Suprapubic skin (tissue), 4 donors: ENCODE measurements at places on chromosomes 1 and 21.
A peak's percentile ranks its signal among the peaks of the same experiment; 100 is the strongest.

DNA sequence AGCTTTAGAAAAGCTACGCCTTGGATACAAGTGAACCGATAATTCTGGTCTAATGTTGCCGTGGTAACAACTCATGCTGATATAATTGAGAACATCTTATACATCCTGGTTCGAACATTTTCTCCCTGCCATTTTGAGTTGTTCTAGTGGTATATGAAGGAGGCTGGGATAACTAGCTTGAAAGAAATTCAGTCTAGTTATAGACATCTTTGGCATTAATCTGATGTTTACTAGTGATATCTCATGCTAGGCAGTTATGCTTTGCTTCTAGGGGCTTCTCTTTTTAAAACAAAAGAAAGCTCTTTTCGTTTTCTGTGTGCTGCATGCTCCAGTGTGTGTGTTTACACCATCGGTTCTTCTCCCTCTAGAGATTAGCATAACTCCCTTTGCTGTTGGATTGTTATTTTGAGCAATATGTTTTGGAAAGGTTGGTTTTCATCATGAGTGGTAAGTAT is 20.5 kb downstream of the PRKACB start:
- H3K4me1 ChIP-seq, result no peaks in the 10 kb centered on the region
- H3K36me3 ChIP-seq, result no peaks in the 10 kb centered on the region
- H3K4me3 ChIP-seq, result peak overlapping the region; percentile 14
- no peak overlapping the region for H3K27ac ChIP-seq

DNA sequence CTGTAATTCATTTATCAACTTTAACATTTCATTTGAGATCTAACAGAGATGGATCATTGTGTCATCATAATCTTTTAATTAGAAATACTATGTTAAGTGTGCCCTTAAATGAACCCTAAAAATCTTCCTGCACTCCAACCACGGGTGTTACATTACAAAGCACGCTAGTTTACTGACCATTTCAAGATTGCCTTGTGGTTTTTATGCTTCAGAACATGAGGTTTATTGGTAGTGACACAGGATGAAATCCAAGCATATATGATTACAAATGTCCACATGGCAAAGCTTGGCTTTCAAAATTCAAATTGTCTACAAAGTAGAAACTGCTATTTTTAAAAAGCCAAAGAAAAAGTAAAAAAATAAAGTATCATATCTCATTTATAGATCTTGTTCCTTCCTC is 190.4 kb upstream of the USP25 start:
- no peaks in the 10 kb centered on the region for H3K27me3 ChIP-seq
- no peak overlapping the region for H3K4me3 ChIP-seq

- H3K27ac ChIP-seq, result no peak overlapping the region
- no peaks in the 10 kb centered on the region for H3K36me3 ChIP-seq
- H3K4me1 ChIP-seq, result no peaks in the 10 kb centered on the region
- DNase-seq, result no peak
Observed at GRCh38 chr1:112105557-112105956, 116.1 kb upstream of the KCND3 start.

- DNase-seq, result no peak
- H3K27me3 ChIP-seq, result no peaks in the 10 kb centered on the region
- no peaks in the 10 kb centered on the region for H3K36me3 ChIP-seq
- peaks cover 2% of the 10 kb centered on the region for H3K4me1 ChIP-seq
- no peak overlapping the region for H3K27ac ChIP-seq
Observed at GRCh38 chr1:164961715-164962114, 394.8 kb downstream of the LMX1A start.

GRCh38 chr21:39553331-39553730 is 59.4 kb upstream of the B3GALT5 start:
- H3K4me1 ChIP-seq, result no peaks in the 10 kb centered on the region
- H3K27me3 ChIP-seq, result no peaks in the 10 kb centered on the region
- no peak for DNase-seq
- no peak overlapping the region for H3K4me3 ChIP-seq
- no peak overlapping the region for H3K27ac ChIP-seq

DNA sequence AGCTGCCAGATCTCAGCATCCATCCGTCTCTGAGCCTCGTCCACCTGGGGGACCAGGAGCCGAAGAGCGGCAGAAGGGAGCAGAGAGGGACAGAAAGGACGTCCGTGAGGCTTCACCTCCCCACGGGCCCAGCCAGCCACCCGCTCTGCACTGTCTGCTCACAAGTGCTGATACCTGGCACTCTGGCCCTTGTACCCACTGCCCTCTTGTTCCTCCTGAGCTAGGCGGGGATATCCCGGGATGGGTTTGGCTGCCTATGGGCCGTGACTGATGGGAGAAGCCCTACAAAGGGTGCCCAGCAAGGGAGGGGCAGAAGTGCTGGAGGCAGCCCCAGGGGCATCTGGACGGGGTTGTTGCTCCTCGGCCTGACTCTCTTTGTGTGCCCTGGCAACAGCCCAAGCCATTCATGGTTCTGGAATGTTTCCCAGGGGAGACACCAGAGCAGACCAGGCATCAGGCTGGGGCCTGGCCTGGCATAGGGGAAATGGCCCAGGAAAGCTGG is 57.6 kb downstream of the LDLRAD2 start:
- H3K4me1 ChIP-seq, result peaks cover 18% of the 10 kb centered on the region
- DNase-seq, result peak; percentile 88
- peaks cover 77% of the 10 kb centered on the region for H3K36me3 ChIP-seq
- H3K27me3 ChIP-seq, result no peaks in the 10 kb centered on the region
- no peak overlapping the region for H3K4me3 ChIP-seq

GRCh38 chr1:41404308-41404761 is 43.1 kb downstream of the FOXO6 start:
- no peak for DNase-seq
- no peaks in the 10 kb centered on the region for H3K36me3 ChIP-seq
- H3K4me3 ChIP-seq, result no peak overlapping the region
- no peak overlapping the region for H3K27ac ChIP-seq
- peaks cover 4% of the 10 kb centered on the region for H3K27me3 ChIP-seq

GRCh38 chr21:29104239-29104708 is 26.2 kb upstream of the MAP3K7CL start:
- H3K27ac ChIP-seq, result no peak overlapping the region
- H3K4me3 ChIP-seq, result no peak overlapping the region
- no peak for DNase-seq
- H3K27me3 ChIP-seq, result no peaks in the 10 kb centered on the region
- no peaks in the 10 kb centered on the region for H3K4me1 ChIP-seq
- H3K36me3 ChIP-seq, result no peaks in the 10 kb centered on the region

- H3K36me3 ChIP-seq, result no peaks in the 10 kb centered on the region
- no peak overlapping the region for H3K27ac ChIP-seq
Observed at GRCh38 chr1:182111496-182111895, 50.0 kb upstream of the ZNF648 start.

GRCh38 chr21:41861987-41862386 is 17.2 kb downstream of the PRDM15 start:
- no peak for DNase-seq
- H3K27ac ChIP-seq, result no peak overlapping the region
- H3K27me3 ChIP-seq, result no peaks in the 10 kb centered on the region

GRCh38 chr1:222454782-222455181 is 93.1 kb downstream of the HHIPL2 start:
- H3K27me3 ChIP-seq, result no peaks in the 10 kb centered on the region
- peak overlapping the region; percentile 62 for H3K27ac ChIP-seq
- H3K4me3 ChIP-seq, result peak overlapping the region; percentile 10

- H3K4me1 ChIP-seq, result peaks cover 55% of the 10 kb centered on the region
- H3K4me3 ChIP-seq, result no peak overlapping the region
- H3K27me3 ChIP-seq, result no peaks in the 10 kb centered on the region
- DNase-seq, result no peak
- peaks cover 7% of the 10 kb centered on the region for H3K36me3 ChIP-seq
- no peak overlapping the region for H3K27ac ChIP-seq
Observed at GRCh38 chr1:203302456-203302855, 2.9 kb upstream of the BTG2 start.

DNA sequence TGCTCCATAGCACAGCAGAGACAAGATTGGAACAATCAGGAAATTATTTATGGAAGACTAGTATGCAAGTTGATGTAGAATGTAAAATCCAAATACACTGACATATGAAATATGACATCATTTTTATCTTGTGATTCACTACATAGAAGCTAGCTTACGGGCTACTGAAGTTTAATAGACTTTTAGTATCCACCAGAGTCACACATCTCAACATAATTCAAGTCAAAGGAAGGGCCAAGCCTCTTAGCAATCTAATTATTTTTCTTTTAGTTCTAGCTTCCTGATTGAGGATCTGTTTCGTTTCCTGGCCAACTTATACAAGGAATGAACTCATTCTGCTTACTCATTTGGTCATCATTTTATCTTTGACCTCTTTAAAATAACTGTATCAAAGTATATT is 234.4 kb upstream of the CHRM3 start:
- no peaks in the 10 kb centered on the region for H3K27me3 ChIP-seq
- no peak overlapping the region for H3K4me3 ChIP-seq
- H3K36me3 ChIP-seq, result no peaks in the 10 kb centered on the region
- DNase-seq, result no peak

DNA sequence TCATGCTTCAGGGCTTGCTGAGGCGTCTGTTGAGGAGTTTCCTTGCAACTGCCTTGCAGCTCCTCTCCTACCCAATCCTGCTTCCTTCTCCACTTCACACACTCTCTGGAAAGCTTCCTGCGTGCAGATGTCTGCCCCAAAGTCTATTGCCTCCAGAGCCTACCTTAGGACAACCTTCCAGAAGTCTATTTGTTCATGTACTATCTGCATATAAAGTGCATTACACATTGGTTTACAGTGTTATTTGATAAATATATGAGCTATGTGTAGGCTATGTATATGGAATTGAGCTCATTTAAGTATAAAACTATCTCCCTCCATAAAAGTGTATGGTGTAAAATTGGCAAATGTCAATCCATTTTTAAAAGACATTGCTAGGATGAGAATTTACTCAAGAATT is 9.8 kb downstream of the PTGFR start:
- no peaks in the 10 kb centered on the region for H3K4me1 ChIP-seq
- no peak overlapping the region for H3K27ac ChIP-seq
- no peaks in the 10 kb centered on the region for H3K27me3 ChIP-seq
- H3K36me3 ChIP-seq, result no peaks in the 10 kb centered on the region
- H3K4me3 ChIP-seq, result no peak overlapping the region

DNA sequence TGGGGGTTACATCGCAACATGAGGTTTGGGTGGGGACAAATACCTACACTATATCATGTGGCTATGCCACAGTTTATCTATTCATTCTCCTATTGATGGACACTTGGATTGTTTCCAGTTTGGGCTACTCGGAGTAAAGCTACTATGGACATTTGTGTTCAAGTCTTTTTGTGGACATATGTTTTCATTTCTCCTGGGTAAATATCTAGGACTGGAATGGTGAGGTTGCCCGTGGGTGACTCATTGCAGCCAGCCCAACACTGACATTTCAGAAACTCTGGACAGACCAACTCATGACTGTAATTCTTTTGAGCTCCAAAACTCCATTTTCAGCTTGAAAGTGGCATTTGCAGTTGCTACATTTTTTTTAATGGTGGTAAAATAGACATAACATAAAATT is 82.7 kb downstream of the KAZN start:
- no peak overlapping the region for H3K27ac ChIP-seq
- H3K36me3 ChIP-seq, result no peaks in the 10 kb centered on the region
- no peaks in the 10 kb centered on the region for H3K27me3 ChIP-seq

- no peak overlapping the region for H3K4me3 ChIP-seq
- no peak for DNase-seq
- no peaks in the 10 kb centered on the region for H3K4me1 ChIP-seq
- no peak overlapping the region for H3K27ac ChIP-seq
- no peaks in the 10 kb centered on the region for H3K27me3 ChIP-seq
- H3K36me3 ChIP-seq, result peaks cover 79% of the 10 kb centered on the region
Observed at GRCh38 chr1:226980565-226981385, 40.7 kb downstream of the COQ8A start.

DNA sequence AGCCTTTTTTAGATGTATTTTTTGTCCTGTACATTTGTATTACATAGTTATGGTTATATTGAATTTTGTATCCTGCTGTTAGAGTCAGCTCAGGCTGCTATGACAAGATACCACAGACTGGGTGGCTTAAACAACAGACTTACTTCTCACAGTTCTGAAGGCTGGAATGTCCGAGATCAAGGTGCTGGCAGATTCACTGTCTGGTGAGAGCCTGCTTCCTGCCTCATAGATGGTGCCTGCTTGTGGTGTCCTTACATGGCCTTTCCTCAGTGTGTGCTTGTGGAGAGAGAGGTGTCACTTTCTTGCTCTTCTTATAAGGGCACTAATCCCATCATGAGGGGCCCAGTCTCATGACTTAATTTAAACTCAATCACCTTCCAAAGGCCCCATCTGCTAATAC is 23.1 kb upstream of the MYSM1 start:
- H3K27me3 ChIP-seq, result no peaks in the 10 kb centered on the region
- no peaks in the 10 kb centered on the region for H3K36me3 ChIP-seq
- no peak overlapping the region for H3K4me3 ChIP-seq
- H3K4me1 ChIP-seq, result peaks cover 23% of the 10 kb centered on the region
- DNase-seq, result no peak

- no peak for DNase-seq
- H3K27me3 ChIP-seq, result no peaks in the 10 kb centered on the region
- peaks cover 19% of the 10 kb centered on the region for H3K4me1 ChIP-seq
- no peak overlapping the region for H3K4me3 ChIP-seq
- no peaks in the 10 kb centered on the region for H3K36me3 ChIP-seq
Observed at GRCh38 chr21:17495680-17496079, 17.2 kb upstream of the CXADR start.

GRCh38 chr1:91499904-91500755 is 521 bp upstream of the CDC7 start:
- H3K27me3 ChIP-seq, result no peaks in the 10 kb centered on the region
- H3K4me1 ChIP-seq, result peaks cover 17% of the 10 kb centered on the region
- peak overlapping the region; percentile 68 for H3K27ac ChIP-seq
- H3K4me3 ChIP-seq, result peak overlapping the region; percentile 58
- no peak for DNase-seq

DNA sequence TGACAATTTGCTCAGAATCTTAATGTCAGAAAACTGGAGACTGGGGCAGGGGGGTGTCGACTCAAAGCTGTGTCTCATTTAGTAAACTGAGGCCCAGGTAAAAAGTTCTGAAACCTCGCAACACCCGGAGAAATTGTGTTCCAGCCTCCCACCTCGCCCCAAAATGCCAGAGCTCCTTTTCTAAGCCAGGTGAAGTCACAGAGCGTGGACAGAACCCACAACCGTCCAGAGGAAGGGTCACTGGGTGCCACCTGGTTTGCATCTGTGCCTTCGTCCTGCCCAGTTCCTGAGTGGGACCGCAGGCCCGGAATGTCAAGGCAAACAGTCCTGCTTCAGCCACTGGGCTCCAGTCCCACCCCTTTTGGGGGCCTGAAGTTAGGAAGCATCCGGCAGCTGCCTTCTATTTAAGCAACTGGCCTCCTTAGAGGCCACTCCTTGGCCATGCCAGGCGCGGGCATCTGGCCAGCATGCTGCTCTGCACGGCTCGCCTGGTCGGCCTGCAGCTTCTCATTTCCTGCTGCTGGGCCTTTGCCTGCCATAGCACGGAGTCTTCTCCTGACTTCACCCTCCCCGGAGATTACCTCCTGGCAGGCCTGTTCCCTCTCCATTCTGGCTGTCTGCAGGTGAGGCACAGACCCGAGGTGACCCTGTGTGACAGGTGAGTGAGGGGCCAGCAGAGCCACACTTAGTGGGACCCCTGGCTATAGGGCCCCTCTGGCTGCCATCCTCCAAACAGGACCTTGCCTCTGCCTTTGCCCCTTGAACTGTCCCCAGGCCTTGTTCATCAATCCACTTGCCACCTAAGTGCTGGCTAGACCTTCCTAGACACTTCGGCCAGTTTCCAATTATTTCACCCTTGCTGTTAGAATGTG is at the start of gene TAS1R1:
TSS of gene TAS1R1 (plus strand) at position 401 of the 872 bp plus-strand sequence. CDS start at position 468, 67 bp downstream.
- peaks cover 23% of the 10 kb centered on the region for H3K4me1 ChIP-seq
- peak within 1 kb of the TSS; percentile 84 for H3K27ac ChIP-seq
- H3K4me3 ChIP-seq, result peak within 1 kb of the TSS; percentile 99
- DNase-seq, result no peak
- peaks cover 4% of the 10 kb centered on the region for H3K36me3 ChIP-seq

- no peak for DNase-seq
- H3K27ac ChIP-seq, result no peak overlapping the region
- no peaks in the 10 kb centered on the region for H3K4me1 ChIP-seq
- no peaks in the 10 kb centered on the region for H3K27me3 ChIP-seq
- no peaks in the 10 kb centered on the region for H3K36me3 ChIP-seq
Observed at GRCh38 chr21:41130883-41131282, 37.1 kb upstream of the BACE2 start.
